Thoracic aorta (tissue), 2 donors: ENCODE measurements at places on chromosomes 4 and X. TPM values are rescaled to one million over a fixed set of nuclear protein-coding genes. Genes with fewer than 3 reads are reported as not detected.

DNA sequence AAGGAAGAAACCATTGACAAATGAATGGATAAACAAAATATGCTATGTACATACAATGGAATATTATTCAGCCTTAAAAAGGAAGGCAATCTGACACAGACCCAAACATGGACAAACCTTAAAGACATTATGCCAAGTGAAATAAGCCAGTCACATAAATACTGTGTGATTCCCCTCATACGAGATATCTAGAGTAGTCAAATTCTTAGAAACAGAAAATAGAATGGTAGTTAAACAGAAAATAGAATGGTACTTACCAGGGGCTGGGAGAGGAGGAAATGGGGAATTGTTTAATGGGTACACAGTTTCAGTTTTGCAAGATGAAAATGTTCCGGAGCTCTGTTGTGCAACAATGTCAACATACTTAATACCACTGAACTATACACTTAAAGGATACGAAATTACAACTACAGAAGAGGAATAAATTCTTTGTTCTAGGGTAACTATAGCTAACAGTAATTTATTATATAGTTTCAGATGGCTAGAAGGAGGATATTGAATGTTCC lies 47.8 kb upstream of the DUSP21 start:
- DNase-seq = no peak

- DNase-seq = no peak
Observed at GRCh38 chr4:123230061-123230460, 166.5 kb upstream of the SPRY1 start.

DNA sequence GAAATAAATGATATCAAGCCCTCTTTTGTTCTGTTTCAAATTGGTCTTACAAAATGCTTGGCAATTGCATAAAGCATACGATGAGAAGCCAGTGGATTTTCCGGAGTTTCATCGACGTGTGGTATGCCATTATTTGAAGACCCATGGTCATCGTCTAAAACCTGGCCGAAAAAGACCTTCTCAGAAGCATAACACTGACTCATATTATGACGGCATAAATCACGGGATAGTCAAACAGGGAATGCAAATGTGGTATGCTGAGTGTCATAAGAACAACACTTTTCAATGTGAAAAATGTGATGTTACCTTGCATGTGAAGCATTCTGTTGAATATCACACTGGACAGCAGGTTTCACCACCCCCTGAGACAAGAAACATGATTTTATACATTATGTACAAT lies 695.2 kb downstream of the GRXCR1 start:
- DNase-seq = no peak

DNA sequence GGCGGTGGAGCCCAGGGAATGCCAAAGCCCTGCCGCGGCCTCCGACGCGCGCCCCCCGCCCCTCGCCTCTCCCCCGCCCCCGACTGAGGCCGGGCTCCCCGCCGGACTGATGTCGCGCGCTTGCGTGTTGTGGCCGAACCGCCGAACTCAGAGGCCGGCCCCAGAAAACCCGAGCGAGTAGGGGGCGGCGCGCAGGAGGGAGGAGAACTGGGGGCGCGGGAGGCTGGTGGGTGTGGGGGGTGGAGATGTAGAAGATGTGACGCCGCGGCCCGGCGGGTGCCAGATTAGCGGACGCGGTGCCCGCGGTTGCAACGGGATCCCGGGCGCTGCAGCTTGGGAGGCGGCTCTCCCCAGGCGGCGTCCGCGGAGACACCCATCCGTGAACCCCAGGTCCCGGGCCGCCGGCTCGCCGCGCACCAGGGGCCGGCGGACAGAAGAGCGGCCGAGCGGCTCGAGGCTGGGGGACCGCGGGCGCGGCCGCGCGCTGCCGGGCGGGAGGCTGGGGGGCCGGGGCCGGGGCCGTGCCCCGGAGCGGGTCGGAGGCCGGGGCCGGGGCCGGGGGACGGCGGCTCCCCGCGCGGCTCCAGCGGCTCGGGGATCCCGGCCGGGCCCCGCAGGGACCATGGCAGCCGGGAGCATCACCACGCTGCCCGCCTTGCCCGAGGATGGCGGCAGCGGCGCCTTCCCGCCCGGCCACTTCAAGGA lies at the start of gene FGF2:
Gene FGF2, plus strand, starts transcription at position 279 of the 705 bp plus-strand sequence. Its CDS starts 344 bp downstream, at position 623.
- peak; percentile 48 for DNase-seq

GRCh38 chrX:68719904-68720614 lies 72.6 kb downstream of the STARD8 start:
- no peak for DNase-seq

DNA sequence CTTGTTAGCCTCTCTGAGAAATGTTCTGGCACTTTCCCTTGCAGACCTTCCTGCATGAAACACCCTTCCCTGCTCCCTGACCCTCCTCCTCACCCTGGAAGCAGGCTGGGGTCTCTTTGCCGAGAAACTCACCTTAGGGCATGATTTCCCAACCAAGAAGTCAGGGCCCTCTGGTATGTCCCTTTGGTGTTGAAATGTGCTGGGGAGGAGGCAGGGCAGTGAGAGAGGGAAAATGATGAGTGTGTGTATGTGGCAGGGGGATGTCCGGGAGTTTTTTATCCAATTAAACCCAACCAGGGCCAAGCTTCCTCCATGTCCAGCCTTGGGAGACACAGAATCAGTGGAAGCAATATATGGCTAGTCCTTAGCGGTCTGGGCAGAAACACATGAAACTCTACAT lies 5.1 kb downstream of the ELF4 start:
- no peak for DNase-seq

The MAP7D2 gene
- 0.14 TPM for total RNA-seq
